ENCODE measurements at places on chromosomes 16 and 17.

DNA sequence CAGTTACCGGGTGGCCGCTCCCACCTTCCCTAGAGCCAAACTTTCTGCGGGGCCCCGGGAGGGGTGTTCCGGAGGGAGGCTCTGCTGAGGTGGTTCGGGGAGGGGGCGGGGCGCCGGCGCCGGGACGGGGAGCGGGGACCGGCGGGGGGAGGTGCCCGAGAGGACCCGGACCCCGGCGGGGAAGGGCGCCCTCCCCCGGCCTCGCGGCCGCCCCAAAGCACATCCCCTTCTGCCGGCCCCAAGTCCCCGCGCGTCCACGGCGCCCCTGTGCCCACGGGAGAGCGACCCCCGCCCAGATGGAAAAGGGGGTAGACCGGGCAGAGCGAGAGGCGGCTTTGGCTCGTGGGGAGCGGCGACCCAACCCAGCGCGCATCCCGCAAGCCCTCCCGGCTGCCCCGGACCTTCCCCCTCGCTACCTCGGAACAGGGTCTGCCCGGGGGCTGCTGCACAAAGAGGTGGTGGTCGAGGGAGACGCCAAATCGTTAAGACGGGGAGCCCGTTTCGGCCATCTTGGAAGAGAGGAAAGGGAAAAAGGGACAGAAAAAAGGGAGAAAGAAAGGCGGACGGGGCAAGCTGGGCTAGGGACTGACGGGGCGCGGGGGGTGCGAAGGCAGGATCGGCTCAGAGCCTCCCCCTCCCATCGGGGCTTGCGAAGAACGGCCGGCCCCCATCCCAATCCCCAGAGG lies 530 bp downstream of the PCGF2 start:
- no peak for DNase-seq

DNA sequence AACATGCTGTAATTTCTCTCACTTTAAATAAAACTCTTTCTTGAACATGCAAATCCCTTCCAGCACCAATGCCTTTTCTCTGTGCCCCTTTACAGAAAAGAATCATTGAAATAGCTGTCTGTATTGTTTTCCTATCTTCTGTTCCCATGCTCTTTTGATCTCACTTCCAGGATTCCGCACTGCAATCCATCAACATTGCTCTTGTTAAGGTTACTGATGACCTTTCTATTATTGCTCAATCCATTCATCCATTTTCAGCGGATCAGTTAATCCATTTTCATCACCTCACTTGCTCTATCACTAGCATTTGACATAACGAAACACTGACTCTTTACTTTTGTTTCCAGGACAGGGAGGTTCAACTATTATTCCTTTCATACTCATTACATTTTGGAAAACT lies 130.5 kb downstream of the ABCA8 start:
- no peak for DNase-seq

GRCh38 chr17:82212331-82213250 lies at the start of gene CCDC57:
TSS of gene CCDC57 (minus strand) at chr17:82212842. CDS start at chr17:82201944, 10,898 bp downstream.
- DNase-seq: peak; percentile 88

GRCh38 chr17:68580236-68580770 lies 20.9 kb downstream of the FAM20A start:
- no peak for DNase-seq

DNA sequence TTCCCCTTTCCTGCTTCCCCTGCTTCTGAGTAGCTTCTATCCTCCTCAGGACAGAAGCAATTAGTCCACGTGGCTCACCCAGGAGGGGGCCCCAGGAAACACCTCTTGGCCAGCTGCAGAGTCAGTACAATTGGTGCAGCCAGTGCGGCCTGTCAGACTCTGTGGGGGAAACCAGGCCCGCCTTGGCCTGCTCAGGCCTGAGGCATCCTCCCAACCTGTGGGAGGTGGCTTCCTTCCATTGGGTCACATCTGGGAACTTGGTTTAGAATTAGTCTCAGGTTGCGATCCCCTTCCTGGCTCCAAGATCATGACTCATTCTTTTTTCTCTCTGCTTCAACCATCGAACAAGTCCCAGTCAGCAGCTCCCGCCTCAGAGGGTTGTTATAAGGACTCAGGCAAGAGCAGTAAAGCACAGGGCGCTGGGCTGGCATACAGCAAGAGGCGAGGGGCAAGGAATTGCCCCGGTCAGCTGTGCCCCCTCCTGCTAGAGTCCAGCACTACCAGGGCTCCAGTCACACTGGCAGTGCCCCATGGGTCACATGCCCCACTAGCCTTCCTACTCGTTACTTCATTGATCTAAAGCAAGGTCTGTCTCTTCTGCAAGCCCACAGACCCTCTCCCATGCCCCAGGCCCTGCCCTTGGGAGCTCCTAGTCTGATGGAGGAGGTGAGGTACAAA lies 8.1 kb upstream of the EPX start:
- no peak for DNase-seq

GRCh38 chr16:88526008-88526905 lies 43.9 kb upstream of the ZC3H18 start:
- no peak for DNase-seq

Measured in activated effector memory CD4-positive, alpha-beta T cell treated with anti-CD3 and anti-CD28 coated beads, Interleukin-2, amount 50 U/mL, for 16 hours (primary cell).